ENCODE measurements at places on chromosomes 11 and 22. TPM values are rescaled to one million over a fixed set of nuclear protein-coding genes. Genes with fewer than 3 reads are reported as not detected.

- H3K4me1 ChIP-seq, result no peaks in the 10 kb centered on the region
- H3K36me3 ChIP-seq, result no peaks in the 10 kb centered on the region
- no peaks in the 10 kb centered on the region for H3K27me3 ChIP-seq
- no peak overlapping the region for H3K4me3 ChIP-seq
- H3K27ac ChIP-seq, result no peak overlapping the region
Measured at GRCh38 chr11:100910808-100911207, 218.8 kb downstream of the PGR start.

DNA sequence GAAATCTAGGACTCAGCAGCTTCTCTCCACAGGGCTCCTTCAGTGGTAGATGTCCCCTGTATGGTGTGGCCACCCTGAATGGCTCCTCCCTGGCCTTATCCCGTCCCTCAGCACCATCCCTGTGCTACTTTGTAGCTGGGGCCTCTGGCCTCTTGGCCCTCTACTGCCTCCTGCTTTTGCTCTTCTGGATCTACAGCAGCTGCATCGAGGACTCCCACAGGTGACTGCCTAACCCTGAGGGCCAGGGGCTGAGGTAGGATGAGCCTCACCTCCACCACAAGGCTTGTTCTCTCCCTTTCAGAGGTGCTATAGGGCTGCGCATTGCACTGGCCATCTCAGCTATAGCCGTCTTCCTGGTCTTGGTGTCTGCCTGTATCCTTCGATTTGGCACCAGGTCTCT is 1.8 kb downstream of the TMEM179B start:
- H3K36me3 ChIP-seq, result peaks cover 21% of the 10 kb centered on the region
- no peaks in the 10 kb centered on the region for H3K27me3 ChIP-seq
- no peak overlapping the region for H3K4me3 ChIP-seq
- H3K4me1 ChIP-seq, result peaks cover 36% of the 10 kb centered on the region
- no peak overlapping the region for H3K27ac ChIP-seq

DNA sequence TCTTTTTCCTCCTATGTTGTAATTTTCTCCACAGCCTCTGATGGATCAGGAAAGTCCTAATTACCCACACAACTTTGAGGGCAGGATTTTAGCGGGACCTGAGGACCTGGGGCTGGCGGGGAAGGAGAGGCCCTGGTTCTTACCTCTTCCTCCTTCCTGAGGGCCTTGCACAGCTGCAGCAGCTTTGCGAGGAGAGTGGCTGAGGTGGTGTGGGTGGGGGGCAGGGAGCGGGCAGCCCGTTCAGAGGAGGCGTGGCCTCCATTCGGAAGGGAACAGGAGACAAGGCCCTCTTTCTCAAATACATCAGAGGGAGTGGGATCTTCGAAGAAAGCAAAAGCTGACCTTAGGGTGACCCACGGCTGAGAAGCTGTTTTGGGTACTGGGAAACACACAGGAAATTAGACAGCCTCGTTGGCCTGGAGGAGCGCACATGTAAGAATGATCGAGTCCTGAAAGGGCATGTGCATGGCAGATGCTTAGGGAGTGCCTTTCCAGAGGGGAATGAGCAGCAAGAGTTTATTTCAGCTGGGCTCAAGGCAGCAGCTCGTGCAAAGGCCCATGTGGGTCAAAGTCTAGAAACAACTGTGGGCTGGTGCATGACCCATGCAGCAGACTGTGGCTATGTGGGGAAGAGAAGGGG is 76.6 kb upstream of the NARS2 start:
- no peaks in the 10 kb centered on the region for H3K36me3 ChIP-seq
- no peak overlapping the region for H3K27ac ChIP-seq
- no peak for DNase-seq
- no peaks in the 10 kb centered on the region for H3K4me1 ChIP-seq
- no peaks in the 10 kb centered on the region for H3K27me3 ChIP-seq
- no peak overlapping the region for H3K4me3 ChIP-seq

- peaks cover 17% of the 10 kb centered on the region for H3K27me3 ChIP-seq
- no peak overlapping the region for H3K4me3 ChIP-seq
- H3K4me1 ChIP-seq, result peaks cover 5% of the 10 kb centered on the region
- no peaks in the 10 kb centered on the region for H3K36me3 ChIP-seq
- DNase-seq, result no peak
Measured at GRCh38 chr22:29308791-29309262, 2.4 kb downstream of the GAS2L1 start.

GRCh38 chr11:59224351-59224928 is 11.7 kb upstream of the MPEG1 start:
- H3K4me3 ChIP-seq, result no peak overlapping the region
- no peaks in the 10 kb centered on the region for H3K27me3 ChIP-seq
- no peak for DNase-seq
- H3K36me3 ChIP-seq, result no peaks in the 10 kb centered on the region

DNA sequence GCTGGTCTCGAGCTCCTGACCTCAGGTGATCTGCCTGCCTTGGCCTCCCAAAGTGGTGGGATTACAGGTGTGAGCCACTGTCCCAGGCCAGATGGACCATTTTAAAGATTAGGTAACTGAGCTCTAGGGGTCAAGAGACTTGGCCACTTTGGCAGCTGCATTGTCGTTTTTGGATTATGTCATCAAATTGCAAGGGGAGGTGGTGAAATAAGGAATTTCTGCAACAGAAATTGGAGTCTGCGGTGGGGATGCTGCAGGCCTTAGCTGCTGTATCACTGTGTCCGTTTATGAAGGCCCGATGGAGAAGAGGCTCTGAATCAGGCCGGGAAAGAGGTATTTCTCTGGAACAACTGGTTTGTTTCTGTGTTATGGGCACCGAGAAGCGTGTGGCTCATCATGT is 34.6 kb downstream of the PTPRJ start:
- H3K36me3 ChIP-seq, result no peaks in the 10 kb centered on the region
- H3K4me3 ChIP-seq, result no peak overlapping the region
- no peak for DNase-seq

GRCh38 chr22:35021161-35021560 is 44.8 kb upstream of the ISX start:
- no peaks in the 10 kb centered on the region for H3K4me1 ChIP-seq
- no peak overlapping the region for H3K27ac ChIP-seq
- DNase-seq, result no peak
- no peaks in the 10 kb centered on the region for H3K36me3 ChIP-seq
- H3K4me3 ChIP-seq, result no peak overlapping the region
- no peaks in the 10 kb centered on the region for H3K27me3 ChIP-seq

- no peak for DNase-seq
- no peaks in the 10 kb centered on the region for H3K36me3 ChIP-seq
- H3K4me1 ChIP-seq, result no peaks in the 10 kb centered on the region
- no peak overlapping the region for H3K27ac ChIP-seq
- no peak overlapping the region for H3K4me3 ChIP-seq
Measured at GRCh38 chr11:125379981-125380380, 116.1 kb downstream of the FEZ1 start.

- H3K27me3 ChIP-seq, result no peaks in the 10 kb centered on the region
- DNase-seq, result no peak
- H3K27ac ChIP-seq, result no peak overlapping the region
- no peak overlapping the region for H3K4me3 ChIP-seq
Measured at GRCh38 chr11:70036971-70037882, 40.9 kb upstream of the ANO1 start.

- no peak overlapping the region for H3K4me3 ChIP-seq
- H3K27me3 ChIP-seq, result no peaks in the 10 kb centered on the region
- H3K4me1 ChIP-seq, result no peaks in the 10 kb centered on the region
Measured at GRCh38 chr11:13115380-13115675, 106.2 kb downstream of the RASSF10 start.

DNA sequence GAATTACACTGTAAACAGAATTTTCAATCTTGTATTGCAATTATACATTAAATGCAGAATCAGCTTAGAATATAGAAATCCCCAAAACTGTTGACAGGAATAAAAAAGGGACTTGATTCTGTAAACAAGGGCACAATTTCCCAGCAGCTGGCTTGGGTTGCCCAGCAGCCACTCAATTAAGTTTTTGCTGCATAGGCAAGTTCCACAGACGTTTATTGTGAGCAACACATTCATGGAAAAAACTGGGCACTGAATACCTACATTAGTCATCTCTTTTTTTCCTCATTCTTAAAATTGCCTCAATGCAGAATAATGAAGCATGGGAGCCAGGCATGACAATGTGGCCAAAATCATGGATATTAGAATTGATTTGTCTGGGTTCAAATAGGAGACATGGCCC is 421.8 kb upstream of the ANO5 start:
- no peak for DNase-seq
- H3K4me3 ChIP-seq, result no peak overlapping the region

DNA sequence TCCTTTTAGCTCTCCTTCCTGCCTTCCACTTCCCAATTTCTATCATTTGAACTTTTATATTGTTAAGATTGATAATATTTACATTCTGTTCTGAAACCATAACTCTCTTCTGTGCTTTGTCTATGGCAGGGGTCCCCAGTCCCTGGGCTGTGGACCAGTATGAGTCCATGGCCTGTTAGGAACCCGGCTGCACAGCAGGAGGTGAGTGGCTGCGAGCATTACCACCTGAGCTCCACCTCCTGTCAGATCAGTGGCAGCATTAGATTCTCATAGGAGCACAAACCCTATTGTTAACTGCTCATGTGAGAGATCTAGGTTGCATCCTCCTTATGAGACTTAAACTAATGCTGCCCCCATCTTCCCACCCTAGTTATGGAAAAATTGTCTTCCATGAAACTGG is 48.4 kb upstream of the HEPHL1 start:
- DNase-seq, result no peak
- H3K36me3 ChIP-seq, result no peaks in the 10 kb centered on the region
- peak overlapping the region; percentile 17 for H3K27ac ChIP-seq
- no peaks in the 10 kb centered on the region for H3K4me1 ChIP-seq
- H3K4me3 ChIP-seq, result no peak overlapping the region

- no peak overlapping the region for H3K4me3 ChIP-seq
- H3K27me3 ChIP-seq, result peaks cover 33% of the 10 kb centered on the region
- H3K4me1 ChIP-seq, result peaks cover 20% of the 10 kb centered on the region
- no peak for DNase-seq
- H3K27ac ChIP-seq, result no peak overlapping the region
Measured at GRCh38 chr11:117878939-117879475, 2.5 kb upstream of the FXYD6 start.

DNA sequence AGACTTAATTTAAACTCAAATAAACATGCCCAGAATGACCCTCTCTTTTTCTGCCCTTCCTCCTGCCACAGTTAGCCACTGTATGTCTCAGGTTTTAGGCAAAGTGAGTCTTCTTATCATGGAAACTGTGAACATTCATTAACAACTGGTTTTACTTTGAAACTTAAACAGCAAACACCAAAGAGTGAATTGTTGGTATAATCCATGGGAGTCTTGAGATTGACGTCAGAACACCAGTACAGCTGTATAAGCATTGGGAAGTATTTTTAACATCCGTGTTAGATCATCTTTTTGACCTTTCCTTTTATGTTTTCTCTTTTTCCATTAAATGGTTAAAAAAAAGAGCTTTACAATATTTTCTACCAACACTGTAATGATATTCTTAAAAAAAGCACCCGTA is 38.9 kb downstream of the ARHGEF12 start:
- no peak overlapping the region for H3K4me3 ChIP-seq
- H3K27me3 ChIP-seq, result no peaks in the 10 kb centered on the region
- DNase-seq, result no peak
- H3K4me1 ChIP-seq, result no peaks in the 10 kb centered on the region

GRCh38 chr11:126282736-126283591 is at the start of gene TIRAP:
Gene TIRAP (plus strand): TSS chr11:126283093. CDS start chr11:126290895, 7,802 bp downstream.
- peak within 1 kb of the TSS; percentile 71 for H3K27ac ChIP-seq
- H3K27me3 ChIP-seq, result no peaks in the 10 kb centered on the region
- DNase-seq, result peak; percentile 47
- peaks cover 40% of the 10 kb centered on the region for H3K4me1 ChIP-seq
- H3K4me3 ChIP-seq, result peak within 1 kb of the TSS; percentile 88

- no peak overlapping the region for H3K4me3 ChIP-seq
- peaks cover 3% of the 10 kb centered on the region for H3K27me3 ChIP-seq
- H3K27ac ChIP-seq, result no peak overlapping the region
- H3K4me1 ChIP-seq, result no peaks in the 10 kb centered on the region
- no peak for DNase-seq
Measured at GRCh38 chr11:128874427-128874826, 7.3 kb upstream of the KCNJ1 start.

- no peaks in the 10 kb centered on the region for H3K4me1 ChIP-seq
- no peak overlapping the region for H3K4me3 ChIP-seq
- H3K27me3 ChIP-seq, result no peaks in the 10 kb centered on the region
- no peak for DNase-seq
- H3K36me3 ChIP-seq, result no peaks in the 10 kb centered on the region
- no peak overlapping the region for H3K27ac ChIP-seq
Measured at GRCh38 chr11:134082990-134083389, 14.1 kb downstream of the JAM3 start.

- H3K27ac ChIP-seq, result no peak overlapping the region
- H3K27me3 ChIP-seq, result no peaks in the 10 kb centered on the region
- H3K36me3 ChIP-seq, result no peaks in the 10 kb centered on the region
- no peak overlapping the region for H3K4me3 ChIP-seq
- H3K4me1 ChIP-seq, result no peaks in the 10 kb centered on the region
Measured at GRCh38 chr22:37343348-37343747, 61.0 kb downstream of the CYTH4 start.

GRCh38 chr22:43227239-43227630 is 40.3 kb upstream of the TTLL12 start:
- no peak overlapping the region for H3K27ac ChIP-seq
- H3K36me3 ChIP-seq, result no peaks in the 10 kb centered on the region
- peaks cover 4% of the 10 kb centered on the region for H3K4me1 ChIP-seq
- DNase-seq, result no peak
- H3K4me3 ChIP-seq, result no peak overlapping the region
- H3K27me3 ChIP-seq, result no peaks in the 10 kb centered on the region

GRCh38 chr22:32202539-32203180 is 2.2 kb downstream of the RFPL2 start:
- H3K4me1 ChIP-seq, result peaks cover 49% of the 10 kb centered on the region
- H3K27me3 ChIP-seq, result no peaks in the 10 kb centered on the region
- peak overlapping the region; percentile 56 for H3K4me3 ChIP-seq
- no peak for DNase-seq
- no peaks in the 10 kb centered on the region for H3K36me3 ChIP-seq

DNA sequence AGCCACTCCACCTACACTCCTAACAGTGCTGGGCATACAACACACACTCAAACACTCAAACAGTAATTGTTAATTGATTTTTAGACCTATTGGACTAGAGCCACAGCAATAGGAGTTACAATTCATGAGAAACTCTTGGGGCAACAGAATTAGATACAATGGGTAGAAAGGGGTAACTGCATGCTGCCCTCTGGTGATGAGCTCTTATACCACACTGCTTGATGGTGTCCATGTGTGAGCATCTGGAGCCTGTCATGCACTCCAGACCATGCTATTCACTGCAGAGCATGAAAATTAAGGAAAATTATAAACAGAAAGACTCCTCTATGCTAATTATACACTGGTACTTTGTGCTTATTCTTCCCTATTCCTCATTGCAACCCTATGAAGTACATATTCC is 975.5 kb upstream of the CCDC90B start:
- no peak overlapping the region for H3K27ac ChIP-seq
- H3K4me1 ChIP-seq, result no peaks in the 10 kb centered on the region
- DNase-seq, result no peak
- H3K27me3 ChIP-seq, result no peaks in the 10 kb centered on the region
- H3K36me3 ChIP-seq, result no peaks in the 10 kb centered on the region

- H3K27ac ChIP-seq, result no peak overlapping the region
- no peak overlapping the region for H3K4me3 ChIP-seq
- H3K27me3 ChIP-seq, result no peaks in the 10 kb centered on the region
- H3K4me1 ChIP-seq, result no peaks in the 10 kb centered on the region
Measured at GRCh38 chr11:36877149-36877548, 279.1 kb upstream of the RAG2 start.

Gene GPHA2
- total RNA-seq, result not detected

Gene PKP3
- total RNA-seq, result not detected

Gene MMP10
- total RNA-seq, result not detected

Gene PPFIBP2
- 4.4 TPM for total RNA-seq
